ENCODE measurements at places on chromosomes 1 and 21.
A peak's percentile ranks its signal among the peaks of the same experiment; 100 is the strongest.

GRCh38 chr1:84757301-84757700 is 67.0 kb upstream of the SSX2IP start:
- DNase-seq, result no peak

DNA sequence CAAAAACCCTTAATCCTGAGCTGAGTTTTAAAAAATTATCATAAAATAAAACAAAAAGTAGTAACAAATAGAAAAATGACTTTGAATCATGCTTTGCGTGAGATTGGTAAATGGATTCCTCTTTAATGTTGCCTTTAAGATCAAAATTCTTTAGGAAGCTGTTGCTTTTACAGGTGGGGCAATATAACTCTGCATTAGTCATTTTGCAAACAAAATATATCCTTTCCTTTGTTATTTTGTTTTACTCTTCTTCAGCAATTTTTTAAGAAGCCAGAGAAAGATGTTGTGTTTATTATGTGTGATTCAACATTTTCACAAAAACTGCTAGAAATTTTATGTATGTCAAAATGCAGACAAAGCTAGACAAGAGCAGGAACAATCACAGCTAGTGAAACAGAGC is 50.0 kb downstream of the MARK1 start:
- DNase-seq, result no peak

- no peak for DNase-seq
These were observed 13.2 kb downstream of the RC3H1 start for GRCh38 chr1:174008979-174009378.

GRCh38 chr1:43949678-43950077 is 2.9 kb downstream of the IPO13 start:
- no peak for DNase-seq

DNA sequence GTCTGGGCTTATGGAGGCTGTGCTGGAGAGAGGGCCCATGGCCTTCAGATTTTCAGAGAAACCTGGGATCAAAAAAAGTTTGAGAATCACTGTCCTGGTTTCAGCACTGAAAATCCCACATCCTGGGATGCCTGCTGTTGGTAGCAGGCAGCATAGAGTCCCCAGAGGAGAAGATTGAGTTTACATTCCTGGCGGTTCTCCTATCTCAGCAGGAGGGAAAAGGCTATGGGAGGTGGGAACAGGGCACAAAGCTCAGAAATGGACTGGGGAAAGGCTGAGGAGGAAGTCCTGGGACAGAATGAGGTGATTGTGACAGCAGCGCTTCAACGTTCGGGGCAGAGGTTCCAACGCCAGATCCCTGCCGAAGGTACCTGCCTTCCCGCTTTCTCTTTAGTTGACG is 103.4 kb downstream of the ETS2 start:
- no peak for DNase-seq

DNA sequence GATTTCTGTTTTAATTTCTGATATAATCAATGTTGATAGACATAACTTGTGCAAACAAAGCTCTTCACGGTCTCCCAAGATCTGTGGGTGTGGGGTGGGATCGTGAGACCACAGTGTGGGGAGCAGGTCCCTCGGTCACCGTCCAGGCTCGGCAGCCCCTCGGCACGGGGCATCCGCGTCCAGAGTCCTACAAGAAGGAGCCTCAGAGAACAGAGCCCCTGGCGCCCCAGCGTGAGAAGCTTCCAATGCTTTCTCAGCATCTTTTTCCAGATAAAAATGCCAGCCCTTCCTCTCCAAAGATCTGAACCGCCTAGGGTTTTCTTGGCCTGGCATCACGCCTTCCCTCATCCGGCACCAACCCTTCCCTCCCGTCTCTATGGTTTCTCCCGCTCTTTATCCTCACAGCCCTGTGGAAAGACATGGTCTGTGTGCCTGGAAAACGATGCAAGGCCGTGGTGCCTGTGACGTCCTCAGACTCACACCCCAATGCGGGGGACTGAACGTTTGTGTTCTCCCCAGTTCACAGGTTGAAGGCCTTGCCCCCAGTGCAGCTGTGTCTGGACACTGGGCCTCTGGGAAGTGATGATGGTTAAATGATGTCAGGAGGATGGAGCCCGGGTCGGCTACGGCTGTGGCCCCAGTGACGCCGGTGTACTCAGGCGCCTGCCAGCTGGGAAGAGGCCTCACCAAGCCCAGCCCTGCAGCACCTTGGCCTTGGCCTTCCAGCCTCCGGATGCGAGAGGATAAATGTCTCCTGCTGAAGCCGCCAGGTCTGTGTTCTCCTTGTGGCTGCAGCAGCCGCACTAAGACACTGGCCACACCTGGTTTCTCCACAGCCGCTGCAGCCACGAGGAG is 45.9 kb upstream of the COL6A2 start:
- DNase-seq, result no peak

GRCh38 chr1:41282679-41283317 is 40.7 kb upstream of the SCMH1 start:
- DNase-seq, result no peak

DNA sequence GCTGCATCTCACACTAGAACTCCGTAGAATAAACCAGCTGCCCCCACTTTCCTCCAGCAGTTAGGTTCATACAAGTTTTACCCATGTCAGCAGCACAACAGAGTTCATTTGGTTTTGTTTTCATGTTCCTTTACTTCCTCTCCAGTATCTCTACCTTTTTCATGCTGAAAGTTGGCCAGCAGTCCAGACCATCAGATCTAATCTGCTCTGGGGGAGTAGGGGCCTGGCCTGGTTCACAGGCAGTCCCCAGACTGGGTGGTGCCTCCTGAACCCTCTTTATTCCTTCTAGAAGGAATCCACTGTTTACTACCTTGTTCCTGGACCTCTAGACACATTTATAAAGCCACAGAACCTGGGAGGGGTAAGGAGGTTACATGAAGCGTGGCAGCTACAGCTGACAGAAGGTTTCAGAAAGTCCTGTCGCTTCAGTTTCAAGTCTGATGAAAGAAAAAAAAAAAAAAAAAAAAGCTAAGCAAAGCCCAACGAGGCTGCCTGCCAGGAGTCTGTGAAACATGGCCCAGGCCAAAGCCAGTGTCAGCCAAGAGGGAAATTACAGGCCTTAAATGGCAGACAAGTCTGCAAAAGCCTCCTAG is 184.6 kb upstream of the JUN start:
- DNase-seq, result peak; percentile 88

DNA sequence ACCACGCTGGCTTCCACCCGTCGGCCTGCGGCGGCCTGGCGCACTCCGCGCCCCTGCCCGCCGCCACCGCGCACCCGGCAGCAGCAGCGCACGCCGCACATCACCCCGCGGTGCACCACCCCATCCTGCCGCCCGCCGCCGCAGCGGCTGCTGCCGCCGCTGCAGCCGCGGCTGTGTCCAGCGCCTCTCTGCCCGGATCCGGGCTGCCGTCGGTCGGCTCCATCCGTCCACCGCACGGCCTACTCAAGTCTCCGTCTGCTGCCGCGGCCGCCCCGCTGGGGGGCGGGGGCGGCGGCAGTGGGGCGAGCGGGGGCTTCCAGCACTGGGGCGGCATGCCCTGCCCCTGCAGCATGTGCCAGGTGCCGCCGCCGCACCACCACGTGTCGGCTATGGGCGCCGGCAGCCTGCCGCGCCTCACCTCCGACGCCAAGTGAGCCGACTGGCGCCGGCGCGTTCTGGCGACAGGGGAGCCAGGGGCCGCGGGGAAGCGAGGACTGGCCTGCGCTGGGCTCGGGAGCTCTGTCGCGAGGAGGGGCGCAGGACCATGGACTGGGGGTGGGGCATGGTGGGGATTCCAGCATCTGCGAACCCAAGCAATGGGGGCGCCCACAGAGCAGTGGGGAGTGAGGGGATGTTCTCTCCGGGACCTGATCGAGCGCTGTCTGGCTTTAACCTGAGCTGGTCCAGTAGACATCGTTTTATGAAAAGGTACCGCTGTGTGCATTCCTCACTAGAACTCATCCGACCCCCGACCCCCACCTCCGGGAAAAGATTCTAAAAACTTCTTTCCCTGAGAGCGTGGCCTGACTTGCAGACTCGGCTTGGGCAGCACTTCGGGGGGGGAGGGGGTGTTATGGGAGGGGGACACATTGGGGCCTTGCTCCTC is 1.9 kb downstream of the OLIG2 start:
- DNase-seq, result no peak

DNA sequence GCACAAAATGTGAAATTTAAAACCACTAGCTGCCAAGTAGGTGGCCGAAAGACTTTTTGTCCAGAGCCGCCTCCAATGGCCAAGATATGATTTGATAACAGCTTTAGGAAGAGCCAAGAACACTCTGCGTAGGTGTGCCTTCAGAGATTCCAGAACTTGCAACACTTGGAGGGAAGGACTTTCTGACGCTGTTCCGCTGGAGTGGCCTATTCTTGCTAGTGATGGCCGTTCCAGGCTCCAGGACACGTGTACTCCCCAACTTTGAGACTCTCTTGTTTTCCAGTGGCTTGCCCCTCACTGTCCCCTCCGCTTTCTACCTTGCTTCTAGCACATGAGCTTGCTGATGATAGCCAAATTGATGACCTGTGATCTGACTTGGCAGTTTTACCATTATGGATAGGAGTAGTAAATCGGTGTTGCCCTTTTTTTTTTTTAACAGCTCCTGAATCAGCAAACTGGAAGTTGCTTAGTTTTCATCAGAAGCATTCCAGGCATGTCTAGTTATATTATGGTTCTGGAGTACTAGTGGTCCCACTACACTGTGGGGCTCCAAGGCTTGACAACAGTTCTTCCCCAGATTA is 1.0 kb downstream of the PRDX6 start:
- DNase-seq, result no peak

- no peak for DNase-seq
These were observed 90.9 kb upstream of the SLC44A3 start for GRCh38 chr1:94729267-94729666.

DNA sequence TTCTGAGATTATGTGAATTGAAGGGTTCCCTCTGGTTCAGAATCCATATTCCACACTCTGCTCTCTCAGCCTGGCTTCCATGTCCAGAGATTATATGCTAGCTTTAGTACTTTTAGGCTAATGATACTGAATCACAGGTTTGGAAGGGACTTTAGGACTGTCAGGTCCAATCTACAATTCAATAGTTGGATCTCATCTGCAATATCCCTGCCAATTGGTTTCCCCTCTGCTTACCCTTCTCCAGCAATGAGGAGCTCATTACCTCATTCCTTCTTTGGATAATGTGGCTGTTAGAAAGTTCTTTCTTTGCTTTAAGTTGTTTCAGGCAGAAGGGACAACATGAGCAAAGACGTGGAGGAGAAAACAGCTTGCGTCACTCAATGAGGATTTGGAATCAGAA is 245.3 kb downstream of the PLPP3 start:
- no peak for DNase-seq

GRCh38 chr1:246032984-246033383 is 474.1 kb downstream of the SMYD3 start:
- DNase-seq, result no peak

- no peak for DNase-seq
These were observed 974.6 kb downstream of the TTLL7 start for GRCh38 chr1:83024251-83024767.

GRCh38 chr1:216178281-216178680 is 245.0 kb downstream of the USH2A start:
- no peak for DNase-seq

- DNase-seq, result no peak
These were observed 648 bp upstream of the DR1 start for GRCh38 chr1:93344886-93345632.

GRCh38 chr1:144101397-144102045 is 129.7 kb upstream of the FAM72C start:
- no peak for DNase-seq

- no peak for DNase-seq
These were observed 13.9 kb downstream of the ADAM30 start for GRCh38 chr1:119882132-119883049.

DNA sequence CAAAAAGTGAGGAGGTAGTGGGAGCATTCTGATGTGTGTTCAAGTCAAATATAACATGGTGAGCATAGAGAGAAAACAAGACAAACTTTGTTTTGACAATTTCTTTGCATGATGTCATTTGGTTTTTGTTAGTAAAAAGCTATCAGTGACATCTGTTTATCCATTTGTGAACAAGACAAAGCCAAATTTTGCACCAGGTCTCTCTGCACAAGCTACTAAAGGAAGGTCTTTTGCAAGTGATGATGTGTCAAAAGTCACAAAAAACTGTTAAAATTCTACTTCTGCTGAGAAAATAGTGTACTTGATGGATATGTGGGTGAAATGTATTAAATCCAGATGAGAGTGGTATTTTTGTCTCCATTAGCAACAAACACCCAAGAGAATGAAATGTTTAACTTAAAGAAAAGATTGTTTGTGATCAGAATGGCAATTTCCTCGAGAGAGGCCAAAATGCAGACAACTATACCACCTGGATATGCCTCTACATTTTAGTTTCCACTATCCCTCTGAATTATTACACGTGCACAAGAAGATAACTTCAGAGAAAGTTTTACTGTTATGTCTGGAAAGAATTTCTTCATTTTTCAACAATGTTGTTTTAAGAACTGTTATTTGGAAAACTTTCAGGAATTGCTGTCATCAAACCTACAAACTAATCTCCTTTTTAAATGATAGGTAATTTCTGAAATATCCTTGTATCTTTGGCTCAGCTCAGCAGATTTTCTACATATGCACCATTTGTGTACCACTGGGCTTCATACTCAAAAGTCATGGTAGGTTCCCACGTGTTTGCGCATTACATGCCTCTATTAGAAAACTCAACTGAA is 807.4 kb upstream of the ADGRL2 start:
- DNase-seq, result no peak

DNA sequence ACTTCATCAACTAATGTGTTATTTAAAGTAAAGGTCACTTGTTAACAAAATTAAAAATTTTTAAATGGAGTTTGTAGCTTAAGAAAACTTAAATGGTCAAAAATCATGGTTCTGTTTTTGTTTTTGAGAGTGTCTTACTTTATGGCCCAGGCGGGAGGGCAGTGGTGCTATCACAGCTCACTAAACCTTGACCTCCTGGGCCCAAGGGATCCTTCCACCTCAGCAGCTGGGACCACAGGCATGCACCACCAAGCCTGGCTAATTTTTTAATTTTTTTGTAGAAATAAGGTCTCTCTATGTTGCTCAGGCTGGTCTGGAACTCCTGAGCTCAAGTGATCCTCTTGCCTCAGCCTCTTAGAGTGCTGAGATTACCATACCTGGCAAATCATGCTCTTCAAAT is 111.4 kb downstream of the MAST2 start:
- DNase-seq, result no peak

DNA sequence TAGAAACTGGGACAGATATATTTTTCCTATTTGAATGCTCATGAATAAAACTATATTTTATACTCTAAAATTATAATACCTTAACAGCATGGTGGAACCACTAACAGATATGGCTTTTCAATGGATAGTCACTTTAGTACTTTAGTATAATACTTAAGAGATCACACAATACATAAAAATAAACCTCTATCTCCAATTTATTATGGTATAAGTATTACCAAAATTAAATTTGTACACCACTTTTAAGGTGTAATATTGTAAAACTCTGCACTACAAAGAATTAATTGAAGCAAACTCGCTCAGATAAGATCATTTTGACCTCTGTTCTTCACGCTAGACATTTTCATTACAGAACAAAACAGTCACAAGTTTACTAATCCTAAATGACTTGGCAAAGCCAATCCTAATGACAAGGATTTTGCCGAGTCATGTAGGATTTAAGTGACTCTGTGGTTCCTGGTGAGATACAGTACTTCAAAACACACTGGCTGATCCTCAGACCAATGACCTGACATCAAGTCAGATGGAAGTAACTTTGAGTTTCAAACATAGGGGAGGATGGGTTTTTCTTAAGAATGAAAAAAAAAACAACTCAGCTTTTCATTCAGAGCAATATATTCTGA is 200.6 kb downstream of the SMYD3 start:
- DNase-seq, result no peak

Measured in right lung (tissue), 10 donors.